Lung microvascular endothelial cell (primary cell): ENCODE measurements at places on chromosomes 5 and 9. TPM values are rescaled to one million over a fixed set of nuclear protein-coding genes. Genes with fewer than 3 reads are reported as not detected.

- DNase-seq: no peak
These were observed 197.9 kb downstream of the SH3GL2 start for GRCh38 chr9:17776735-17777134.

- no peak for DNase-seq
These were observed 32.1 kb upstream of the SH3TC2 start for GRCh38 chr5:149094996-149095395.

GRCh38 chr9:129547063-129547462 is 73.8 kb downstream of the C9orf50 start:
- no peak for DNase-seq

GRCh38 chr5:150544611-150545219 is 36.8 kb downstream of the NDST1 start:
- peak; percentile 79 for DNase-seq

- no peak for DNase-seq
These were observed 65.3 kb upstream of the ADRB2 start for GRCh38 chr5:148760945-148761638.

DNA sequence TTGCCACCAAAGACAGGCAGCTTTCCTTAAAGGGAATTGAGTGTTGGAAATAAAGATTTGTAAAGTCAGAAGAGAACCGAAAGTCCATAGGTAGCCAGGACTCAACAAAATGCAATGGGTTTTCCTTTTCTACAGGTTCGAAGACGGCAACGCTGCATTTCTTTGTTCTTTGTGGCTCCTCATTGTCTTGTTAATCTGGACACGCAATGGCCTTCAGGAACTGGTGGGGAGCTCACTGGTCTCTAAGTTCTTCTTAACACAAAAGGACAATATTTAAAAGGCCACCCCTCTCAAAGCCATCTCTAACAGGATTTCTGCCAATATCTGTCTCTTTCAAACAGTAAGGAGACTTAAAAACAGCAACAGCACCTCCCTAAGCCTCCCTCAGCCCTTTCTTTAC is 170.6 kb downstream of the RMI1 start:
- DNase-seq: no peak

DNA sequence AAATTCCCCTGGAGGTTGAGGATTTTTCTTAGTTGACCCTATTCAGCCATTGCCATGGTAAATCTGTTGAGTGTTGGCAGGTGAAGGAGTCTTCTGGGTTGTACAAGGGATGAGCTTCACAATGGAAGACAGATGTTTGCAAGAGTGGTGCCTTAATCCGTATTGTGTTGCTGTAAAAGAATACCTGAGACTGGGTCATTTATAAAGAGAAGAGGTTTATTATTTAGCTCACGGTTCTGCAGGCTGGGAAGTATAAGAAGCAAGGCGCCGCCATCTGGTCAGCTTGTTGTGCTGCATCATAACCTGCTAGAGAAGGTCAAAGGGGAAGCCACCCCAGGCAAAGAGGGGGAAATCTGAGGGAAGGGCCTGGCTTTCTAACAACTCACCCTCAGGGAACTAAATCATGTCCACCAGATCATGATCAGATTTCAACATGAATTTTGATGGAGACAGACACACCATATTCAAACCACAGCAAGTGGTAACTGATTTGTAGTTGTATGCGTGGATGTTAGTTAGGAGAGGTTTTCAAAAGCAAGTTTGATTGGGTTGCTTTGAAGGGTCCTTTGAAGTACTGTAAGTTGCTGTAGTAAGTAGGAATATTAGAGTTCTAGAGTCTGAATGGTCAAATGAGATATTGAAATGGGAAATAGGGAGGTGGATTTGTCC is 2.5 kb downstream of the TNPO1 start:
- peak; percentile 82 for DNase-seq

DNA sequence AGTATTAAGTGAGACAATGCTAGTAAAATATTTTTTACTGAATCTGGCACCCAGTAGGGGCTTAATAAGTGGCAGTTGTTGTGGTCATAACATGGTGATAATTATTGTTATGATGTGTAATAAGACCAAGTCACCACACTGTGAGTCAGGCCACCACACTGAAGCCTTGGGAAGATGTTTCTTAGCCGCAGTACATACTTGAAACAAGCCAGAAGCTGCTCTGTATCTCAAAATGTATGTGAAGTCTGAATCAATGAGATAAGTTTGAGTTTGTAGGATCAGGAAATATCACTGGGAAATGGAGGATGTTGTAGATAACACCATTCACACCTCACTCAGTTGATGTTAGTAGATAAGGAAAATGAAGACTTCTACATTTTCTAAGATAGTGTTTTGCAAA is 51.3 kb upstream of the PTPN3 start:
- no peak for DNase-seq

DNA sequence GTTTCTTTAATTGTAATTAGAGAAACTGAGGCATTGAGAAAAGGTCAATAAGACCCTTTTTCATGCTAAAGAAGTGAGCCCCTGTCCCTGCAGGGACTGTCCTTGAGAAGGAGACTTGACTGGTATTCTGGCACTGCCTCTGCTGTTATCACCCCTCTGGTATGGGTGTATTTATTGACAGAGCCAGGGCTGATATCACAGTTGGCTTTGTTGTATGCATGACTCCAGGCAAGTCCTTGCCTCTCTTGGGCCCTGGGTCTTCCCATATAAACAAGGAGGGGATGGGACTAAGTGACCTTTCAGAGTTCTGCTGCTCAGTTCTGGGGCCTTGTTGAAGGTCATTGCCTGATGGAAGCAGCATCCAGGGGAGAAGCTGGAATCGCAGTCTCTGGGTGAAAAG is 71.8 kb upstream of the PPARGC1B start:
- no peak for DNase-seq

- no peak for DNase-seq
These were observed 657.1 kb upstream of the CDH10 start for GRCh38 chr5:25301836-25302235.

DNA sequence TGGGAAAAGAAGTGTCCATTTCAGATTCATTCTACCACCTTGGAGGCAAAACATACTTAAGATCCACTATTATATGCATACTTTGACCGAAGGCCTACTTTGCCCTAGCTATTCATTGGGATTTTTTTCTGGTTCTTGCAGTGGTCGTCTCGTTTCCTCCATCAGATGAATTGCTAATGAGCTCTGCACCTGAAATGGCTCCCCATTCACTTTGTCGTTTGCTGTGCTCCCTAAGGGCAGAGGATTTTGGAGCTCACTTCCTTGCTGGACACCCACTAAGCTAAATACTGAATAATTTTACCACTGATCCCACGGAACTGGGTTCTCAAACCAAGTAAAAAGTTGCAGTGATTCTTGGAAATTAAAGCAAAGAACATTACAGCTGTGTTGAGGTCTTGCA is 1.9 kb downstream of the KDM3B start:
- no peak for DNase-seq

The PRRX2 gene
- 0.20 and 0.44 TPM in 2 replicates for total RNA-seq

The SSNA1 gene
- total RNA-seq: 85.4 and 97.4 TPM in 2 replicates

The AK8 gene
- under 0.01 TPM in 1 of 2 replicates, not detected in the other for total RNA-seq

The HARS2 gene
- 21.0 and 21.1 TPM in 2 replicates for total RNA-seq

The SLC28A3 gene
- total RNA-seq: not detected in 2 replicates

The TMC1 gene
- 0.20 and 0.22 TPM in 2 replicates for total RNA-seq
